ENCODE measurements at places on chromosomes 3 and 15.

DNA sequence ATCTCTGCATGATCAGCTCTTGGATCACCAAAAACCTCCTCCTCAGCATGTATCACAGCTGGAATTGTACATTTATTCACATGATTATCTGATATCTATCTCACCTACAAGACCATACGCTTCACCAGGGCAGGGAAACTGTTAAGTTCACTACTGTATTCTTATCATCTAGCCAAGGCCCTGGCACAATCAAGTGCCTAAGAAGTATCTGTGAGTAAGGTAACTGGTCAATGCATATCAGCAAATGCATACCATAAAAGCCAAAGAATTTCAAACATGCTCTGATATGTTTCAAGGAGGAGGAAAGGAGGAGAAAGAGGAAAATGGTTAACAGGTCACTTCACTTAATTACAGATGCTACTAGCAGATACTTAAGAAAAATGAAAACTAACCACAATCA lies 158.4 kb downstream of the LIPC start:
- no peak for DNase-seq

DNA sequence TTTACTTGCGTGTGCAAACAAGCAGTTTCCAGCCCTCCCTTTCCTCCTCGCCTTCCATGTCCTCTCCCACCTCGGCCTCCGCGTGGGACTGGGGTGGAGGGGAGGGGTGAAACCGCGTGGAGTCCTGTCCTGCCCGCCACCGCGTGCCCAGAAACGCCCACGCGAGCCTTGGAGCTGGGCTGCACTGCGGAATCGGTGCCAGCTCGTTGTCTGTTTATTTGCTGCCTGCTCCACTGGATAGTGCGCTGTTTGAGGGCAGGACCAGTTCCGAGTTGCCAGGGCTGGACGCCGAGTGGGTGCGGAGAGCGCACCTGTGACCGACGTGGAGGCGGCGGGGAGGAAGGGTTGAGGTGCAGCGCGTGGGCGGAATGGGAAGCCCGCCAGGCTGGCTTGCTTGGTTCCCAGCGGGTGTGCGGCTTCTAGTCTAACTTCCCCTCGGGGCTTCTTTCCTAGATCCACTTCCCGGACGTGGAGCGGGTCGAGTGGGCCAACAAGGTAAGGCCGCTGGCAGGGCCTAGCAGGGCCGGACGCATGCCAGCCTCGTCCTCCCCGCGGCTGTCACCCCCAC lies 17.3 kb downstream of the ESYT3 start:
- no peak for DNase-seq

DNA sequence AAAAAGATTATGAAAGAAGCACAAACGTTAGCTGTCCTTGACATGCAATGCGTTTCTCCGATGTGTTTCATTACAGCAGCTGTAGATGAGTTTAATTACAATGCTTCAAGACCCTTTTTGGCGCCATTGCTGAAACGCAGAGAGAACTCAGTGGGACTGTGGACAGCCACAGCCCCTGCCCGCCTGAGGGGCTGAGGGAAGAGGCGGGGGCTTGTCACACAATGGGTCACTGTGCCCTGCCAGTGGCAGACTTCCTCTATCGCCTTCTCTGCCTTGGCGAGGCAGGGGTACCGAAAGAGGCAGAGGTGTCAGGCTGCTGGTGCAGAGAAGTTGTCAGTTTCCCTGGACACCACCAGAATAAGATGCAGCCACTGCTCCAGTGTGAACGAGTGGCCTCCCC lies 252.0 kb downstream of the NR2F2 start:
- DNase-seq: no peak

- DNase-seq: no peak
These were observed 415.8 kb upstream of the GOLIM4 start for GRCh38 chr3:168511428-168512014.
